ENCODE measurements at places on chromosomes 5 and 9. TPM values are rescaled to one million over a fixed set of nuclear protein-coding genes. Genes with fewer than 3 reads are reported as not detected.

GRCh38 chr5:39381376-39381775 is 17.1 kb upstream of the C9 start:
- peak; percentile 33 for DNase-seq
- peaks cover 2% of the 10 kb centered on the region for H3K4me1 ChIP-seq

Gene CYLC2
- total RNA-seq = not detected

Gene NCBP1
- total RNA-seq = 55.7 TPM

GRCh38 chr5:142740474-142741242 is 29.5 kb upstream of the ARHGAP26 start:
- no peak overlapping the region for H3K4me3 ChIP-seq
- DNase-seq = no peak
- no peak overlapping the region for H3K27ac ChIP-seq
- H3K27me3 ChIP-seq = no peaks in the 10 kb centered on the region
- peaks cover 7% of the 10 kb centered on the region for H3K4me1 ChIP-seq

Gene CCL28
- not detected for total RNA-seq

DNA sequence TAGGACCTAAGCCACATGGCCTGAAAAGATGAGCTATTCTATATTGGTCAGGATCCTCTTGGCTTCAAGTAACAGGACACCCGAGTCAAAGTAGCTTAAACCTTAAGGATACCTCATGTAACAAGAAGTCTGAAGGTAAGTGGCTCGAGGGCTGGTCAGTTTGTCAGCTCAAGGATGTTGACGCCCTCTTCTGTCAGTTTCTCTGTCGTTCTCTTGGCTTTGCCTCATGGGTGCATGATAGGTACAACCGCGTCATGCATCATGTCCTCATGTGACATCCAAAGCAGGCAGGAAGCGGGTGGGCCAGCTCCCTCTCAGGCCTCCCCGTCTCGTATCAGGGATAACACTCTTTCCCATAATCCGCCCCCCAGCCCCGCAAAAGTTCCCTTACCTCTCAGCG is 22.1 kb upstream of the TCERG1 start:
- peak; percentile 61 for DNase-seq
- no peak overlapping the region for H3K27ac ChIP-seq
- H3K4me3 ChIP-seq = no peak overlapping the region
- no peaks in the 10 kb centered on the region for H3K27me3 ChIP-seq
- H3K4me1 ChIP-seq = no peaks in the 10 kb centered on the region

DNA sequence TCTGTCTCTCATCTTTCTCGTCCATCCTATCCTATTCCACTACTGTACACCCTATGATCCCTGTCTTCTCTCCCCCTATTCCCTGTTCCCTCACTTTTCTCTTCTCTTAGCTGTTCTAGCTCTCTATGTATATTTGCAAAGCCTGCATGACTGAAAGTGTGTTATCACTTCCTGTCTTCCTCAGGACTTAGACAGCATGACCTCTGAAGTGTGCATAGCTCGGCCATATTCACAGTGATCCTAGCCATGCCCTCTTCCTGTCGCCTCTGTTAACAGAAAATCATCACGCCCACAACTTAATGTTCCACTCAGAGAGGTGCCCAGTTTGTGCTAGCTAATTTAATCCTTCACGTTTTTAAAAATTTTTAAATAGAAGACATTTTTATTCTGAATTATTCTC is 35.8 kb upstream of the CDH6 start:
- H3K4me1 ChIP-seq = peaks cover 7% of the 10 kb centered on the region
- no peaks in the 10 kb centered on the region for H3K36me3 ChIP-seq
- DNase-seq = no peak
- H3K4me3 ChIP-seq = no peak overlapping the region
- H3K27ac ChIP-seq = no peak overlapping the region

DNA sequence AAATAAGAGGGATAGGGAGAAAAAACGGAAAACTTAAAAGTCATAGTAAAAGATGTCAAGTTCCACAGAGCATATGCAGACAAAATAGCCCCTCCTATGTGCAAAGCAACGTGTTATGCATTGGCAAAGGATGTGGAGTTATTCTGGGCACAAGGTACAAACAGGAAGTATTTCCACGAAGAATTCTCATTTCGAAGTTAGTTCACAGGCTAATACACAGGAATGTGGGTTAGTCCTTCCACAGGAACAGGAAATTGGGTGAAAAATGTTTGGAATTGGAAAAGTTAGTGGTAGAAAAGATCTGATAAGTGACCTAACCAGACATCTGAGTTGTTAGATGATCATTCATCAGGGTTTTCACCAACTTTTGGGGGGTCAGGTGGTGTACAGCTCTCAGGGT is 326.6 kb downstream of the EBF1 start:
- no peaks in the 10 kb centered on the region for H3K4me1 ChIP-seq
- H3K27me3 ChIP-seq = no peaks in the 10 kb centered on the region
- no peaks in the 10 kb centered on the region for H3K36me3 ChIP-seq
- no peak for DNase-seq
- no peak overlapping the region for H3K4me3 ChIP-seq
- H3K27ac ChIP-seq = no peak overlapping the region

GRCh38 chr5:52956014-52956413 is 33.1 kb upstream of the ITGA2 start:
- no peak overlapping the region for H3K4me3 ChIP-seq
- no peak for DNase-seq
- no peaks in the 10 kb centered on the region for H3K36me3 ChIP-seq
- no peaks in the 10 kb centered on the region for H3K4me1 ChIP-seq
- H3K27me3 ChIP-seq = no peaks in the 10 kb centered on the region
- no peak overlapping the region for H3K27ac ChIP-seq

Gene FBXL7
- total RNA-seq = 14.6 TPM

Gene PCDHA9
- total RNA-seq = 0.46 TPM

DNA sequence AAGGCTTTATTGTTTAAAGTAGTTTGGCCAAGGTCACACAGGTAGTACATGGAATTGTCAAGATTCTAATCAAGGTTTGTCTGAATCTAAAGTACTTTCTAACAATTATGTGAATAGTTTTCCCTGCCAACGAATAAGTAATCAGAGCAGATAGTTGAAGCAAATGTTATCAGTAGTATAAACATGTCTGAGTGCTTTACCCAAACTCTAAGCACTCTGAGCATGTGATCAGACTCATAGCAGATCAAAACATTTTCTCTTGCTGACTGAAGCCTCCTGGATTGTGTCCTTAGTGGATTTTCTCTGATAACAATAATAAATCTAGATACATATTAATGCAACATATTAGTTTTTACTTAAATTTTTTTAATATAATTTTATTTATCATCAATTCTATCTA is 995.0 kb downstream of the EFNA5 start:
- no peaks in the 10 kb centered on the region for H3K27me3 ChIP-seq
- H3K4me3 ChIP-seq = no peak overlapping the region
- no peak for DNase-seq
- H3K4me1 ChIP-seq = no peaks in the 10 kb centered on the region
- H3K27ac ChIP-seq = no peak overlapping the region

- no peaks in the 10 kb centered on the region for H3K4me1 ChIP-seq
- no peak for DNase-seq
- H3K27me3 ChIP-seq = no peaks in the 10 kb centered on the region
- H3K4me3 ChIP-seq = no peak overlapping the region
- peaks cover 4% of the 10 kb centered on the region for H3K36me3 ChIP-seq
- no peak overlapping the region for H3K27ac ChIP-seq
Observed at GRCh38 chr5:146595088-146595487, 79.1 kb upstream of the GPR151 start.

GRCh38 chr5:140806834-140807775 is at the start of gene PCDHA4:
Gene PCDHA4, plus strand, starts transcription at chr5:140807068.
- H3K36me3 ChIP-seq = peaks cover 24% of the 10 kb centered on the region
- no peaks in the 10 kb centered on the region for H3K4me1 ChIP-seq
- H3K4me3 ChIP-seq = peak within 1 kb of the TSS; percentile 92
- peak; percentile 84 for DNase-seq
- H3K27ac ChIP-seq = no peak within 1 kb of the TSS

Gene MELK
- 40.1 TPM for total RNA-seq

Gene GRXCR2
- total RNA-seq = not detected

DNA sequence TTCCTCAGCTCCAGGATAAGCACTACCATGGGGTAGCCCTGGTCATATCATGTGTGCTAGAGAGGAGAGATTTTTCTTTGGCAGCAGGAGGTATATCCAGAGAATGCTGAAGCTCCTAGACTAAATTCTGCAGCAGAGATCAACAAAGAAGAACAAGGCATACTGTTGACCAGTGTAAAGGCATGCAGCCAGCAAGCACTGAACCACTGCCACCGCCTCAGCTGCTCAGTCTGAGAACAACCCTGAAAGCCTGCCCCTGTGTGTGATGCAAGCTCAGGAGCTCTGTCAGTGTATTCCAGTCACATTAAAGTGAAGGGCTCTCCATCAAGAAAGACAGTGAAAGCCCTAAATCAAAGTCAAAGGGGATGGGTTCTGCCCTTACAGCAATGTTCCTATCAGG is 439.5 kb upstream of the CD180 start:
- no peaks in the 10 kb centered on the region for H3K27me3 ChIP-seq
- no peaks in the 10 kb centered on the region for H3K4me1 ChIP-seq
- H3K27ac ChIP-seq = no peak overlapping the region

- no peak for DNase-seq
- no peak overlapping the region for H3K27ac ChIP-seq
- no peaks in the 10 kb centered on the region for H3K27me3 ChIP-seq
- H3K4me3 ChIP-seq = no peak overlapping the region
- H3K36me3 ChIP-seq = no peaks in the 10 kb centered on the region
Observed at GRCh38 chr9:94919376-94920098, 193.0 kb downstream of the AOPEP start.

DNA sequence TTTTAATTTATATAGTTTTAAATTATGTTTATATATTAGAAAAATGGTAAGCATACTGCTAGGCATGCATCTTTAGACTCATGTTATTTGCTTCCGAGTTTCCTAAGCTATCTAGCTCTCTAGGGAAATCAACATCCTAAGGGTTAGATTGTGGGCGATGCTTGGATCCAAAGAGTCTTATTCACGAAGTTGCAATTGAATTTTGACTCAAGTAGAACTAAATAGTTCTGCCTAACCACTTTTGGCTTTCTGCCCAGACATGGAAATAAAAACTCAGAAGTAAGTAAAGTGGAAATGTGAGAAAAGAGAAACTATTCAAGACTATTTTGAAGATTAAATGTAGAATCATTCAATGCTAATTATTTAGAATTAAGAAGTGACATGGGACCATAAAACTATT is 440.4 kb downstream of the CDH18 start:
- no peaks in the 10 kb centered on the region for H3K27me3 ChIP-seq
- no peak overlapping the region for H3K4me3 ChIP-seq
- H3K4me1 ChIP-seq = no peaks in the 10 kb centered on the region
- H3K27ac ChIP-seq = no peak overlapping the region
- H3K36me3 ChIP-seq = no peaks in the 10 kb centered on the region
- DNase-seq = no peak

GRCh38 chr5:145775893-145776444 is 59.2 kb downstream of the PRELID2 start:
- H3K4me3 ChIP-seq = no peak overlapping the region
- H3K27ac ChIP-seq = no peak overlapping the region
- 0 out of 2 replicates have a peak, but pooled peaks cover 2% of the 10 kb centered on the region for H3K4me1 ChIP-seq
- H3K27me3 ChIP-seq = no peaks in the 10 kb centered on the region

- peak overlapping the region; percentile 2 for H3K4me3 ChIP-seq
- H3K4me1 ChIP-seq = peaks cover 41% of the 10 kb centered on the region
- peak overlapping the region; percentile 57 for H3K27ac ChIP-seq
- H3K36me3 ChIP-seq = peaks cover 12% of the 10 kb centered on the region
- H3K27me3 ChIP-seq = no peaks in the 10 kb centered on the region
Observed at GRCh38 chr5:14258840-14259239, 115.7 kb downstream of the TRIO start.

Gene CBY3
- 1.6 TPM for total RNA-seq

- H3K4me3 ChIP-seq = no peak overlapping the region
- H3K27me3 ChIP-seq = no peaks in the 10 kb centered on the region
- no peak for DNase-seq
- H3K36me3 ChIP-seq = no peaks in the 10 kb centered on the region
- no peak overlapping the region for H3K27ac ChIP-seq
Observed at GRCh38 chr5:93805616-93806379, 64.4 kb upstream of the POU5F2 start.

GRCh38 chr9:74322661-74323314 is 174.3 kb upstream of the RORB start:
- H3K27me3 ChIP-seq = no peaks in the 10 kb centered on the region
- H3K36me3 ChIP-seq = peaks cover 8% of the 10 kb centered on the region
- H3K4me3 ChIP-seq = no peak overlapping the region

DNA sequence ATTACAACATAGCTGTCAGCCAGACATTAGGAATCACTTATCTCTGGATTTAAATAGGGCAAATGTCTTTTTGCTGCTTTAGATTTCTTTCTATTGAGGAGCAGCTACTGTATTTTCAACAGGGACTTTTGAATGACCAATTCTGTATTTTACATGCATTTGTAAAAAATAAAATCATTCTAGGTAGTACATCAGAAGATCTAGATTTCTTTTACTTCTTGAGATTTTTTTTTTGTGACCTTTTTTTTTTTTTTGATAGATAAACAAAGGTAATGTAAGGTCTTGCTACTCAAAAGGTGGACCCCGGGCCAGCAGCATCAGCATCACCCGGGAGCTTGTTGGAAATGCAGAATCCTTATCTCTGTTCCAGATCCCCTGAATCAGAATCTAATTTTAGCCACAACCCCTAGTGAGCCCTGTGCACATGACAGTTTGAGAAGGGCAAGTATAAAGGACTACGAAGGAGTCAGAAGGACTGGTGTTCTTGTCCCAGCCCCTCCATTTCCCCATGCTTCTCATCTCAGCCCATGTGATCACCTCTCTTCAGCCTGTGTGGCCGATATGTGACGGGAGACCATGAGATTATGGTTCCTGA is 37.7 kb upstream of the CKMT2 start:
- H3K4me3 ChIP-seq = no peak overlapping the region
- H3K27me3 ChIP-seq = no peaks in the 10 kb centered on the region
- H3K4me1 ChIP-seq = no peaks in the 10 kb centered on the region
- H3K36me3 ChIP-seq = no peaks in the 10 kb centered on the region
- no peak overlapping the region for H3K27ac ChIP-seq

Gene SLIT3
- total RNA-seq = 0.75 TPM

DNA sequence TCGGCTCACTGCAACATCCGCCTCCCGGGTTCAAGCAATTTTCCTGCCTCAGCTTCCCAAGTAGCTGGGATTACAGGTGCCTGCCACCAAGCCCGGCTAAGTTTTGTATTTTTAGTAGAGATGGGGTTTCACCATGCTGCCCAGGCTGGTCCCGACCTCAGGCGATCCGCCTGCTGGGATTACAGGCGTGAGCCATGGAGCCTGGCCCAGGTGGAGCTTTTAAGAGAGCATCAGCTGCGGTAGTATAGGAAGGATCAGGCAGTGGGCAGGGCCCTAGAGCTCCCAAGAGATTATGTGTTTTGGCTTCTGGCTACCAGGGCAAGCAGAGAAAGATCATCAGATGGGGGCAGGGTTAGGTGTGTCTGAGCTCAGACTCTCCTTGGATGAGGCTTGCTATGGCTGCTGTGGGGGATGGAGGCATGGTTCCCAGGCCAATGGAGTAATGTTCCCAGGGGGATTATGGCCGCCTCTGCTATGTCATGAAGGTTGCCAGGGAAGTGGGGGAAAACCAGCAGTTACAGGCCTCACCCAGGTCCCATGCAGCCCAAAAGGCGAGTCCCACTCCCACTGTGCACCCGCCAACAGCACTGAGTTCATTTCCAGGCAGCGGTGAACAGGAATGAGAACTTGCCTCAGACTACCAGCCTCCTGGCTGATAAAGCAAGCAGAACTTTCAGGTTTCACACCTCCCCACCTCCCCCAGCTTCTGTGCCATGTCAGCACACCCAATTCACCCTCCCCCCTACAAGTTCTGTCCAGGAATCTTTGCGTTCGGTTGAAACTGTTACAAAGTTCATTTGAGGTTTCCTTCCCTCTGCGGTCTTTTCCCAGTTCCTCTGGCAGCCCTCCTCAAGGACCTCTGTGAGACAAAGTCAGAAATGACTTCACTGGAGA is 507.6 kb downstream of the SPATA31D1 start:
- no peak overlapping the region for H3K27ac ChIP-seq
- H3K4me1 ChIP-seq = no peaks in the 10 kb centered on the region
- H3K27me3 ChIP-seq = no peaks in the 10 kb centered on the region
- H3K4me3 ChIP-seq = no peak overlapping the region
- no peak for DNase-seq

Gene EPB41L4B
- total RNA-seq = 18.9 TPM

Gene NIM1K
- total RNA-seq = 0.07 TPM

Gene FBP1
- 1.9 TPM for total RNA-seq
